ENCODE measurements at places on chromosomes 1 and 21. TPM values are rescaled to one million over a fixed set of nuclear protein-coding genes. Genes with fewer than 3 reads are reported as not detected.

DNA sequence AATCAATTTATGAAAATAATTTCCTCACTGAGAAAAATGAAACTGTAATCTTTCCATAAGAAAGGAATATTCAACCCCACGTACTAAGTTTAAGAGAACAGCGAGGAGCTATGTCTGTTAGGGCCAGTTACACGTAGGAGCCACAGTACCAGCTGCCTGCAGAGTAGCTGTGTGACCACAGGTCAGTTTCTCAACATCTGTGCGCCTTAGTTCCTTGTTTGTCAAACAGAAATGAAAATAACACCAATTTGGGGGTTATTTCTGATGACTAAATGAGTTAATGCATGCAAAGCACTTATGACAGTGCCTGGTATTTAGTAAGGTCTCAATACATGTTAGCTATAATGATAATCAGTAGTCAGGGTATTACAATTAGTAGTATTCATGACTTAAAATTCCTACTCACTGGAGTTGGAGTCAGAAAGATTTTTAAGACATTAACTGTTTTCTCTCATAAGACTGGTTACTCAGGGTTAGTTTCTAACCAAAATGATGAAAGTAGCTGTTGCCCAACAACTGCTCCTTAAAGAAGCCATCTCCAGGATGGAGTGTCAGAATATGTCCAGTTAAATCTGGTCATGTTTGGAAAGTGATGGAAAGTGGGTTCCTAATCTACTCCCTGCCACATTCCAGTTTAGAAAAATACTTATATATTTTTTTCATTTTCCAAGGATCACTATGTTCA is 85.8 kb upstream of the ZNF648 start:
- no peak for DNase-seq

DNA sequence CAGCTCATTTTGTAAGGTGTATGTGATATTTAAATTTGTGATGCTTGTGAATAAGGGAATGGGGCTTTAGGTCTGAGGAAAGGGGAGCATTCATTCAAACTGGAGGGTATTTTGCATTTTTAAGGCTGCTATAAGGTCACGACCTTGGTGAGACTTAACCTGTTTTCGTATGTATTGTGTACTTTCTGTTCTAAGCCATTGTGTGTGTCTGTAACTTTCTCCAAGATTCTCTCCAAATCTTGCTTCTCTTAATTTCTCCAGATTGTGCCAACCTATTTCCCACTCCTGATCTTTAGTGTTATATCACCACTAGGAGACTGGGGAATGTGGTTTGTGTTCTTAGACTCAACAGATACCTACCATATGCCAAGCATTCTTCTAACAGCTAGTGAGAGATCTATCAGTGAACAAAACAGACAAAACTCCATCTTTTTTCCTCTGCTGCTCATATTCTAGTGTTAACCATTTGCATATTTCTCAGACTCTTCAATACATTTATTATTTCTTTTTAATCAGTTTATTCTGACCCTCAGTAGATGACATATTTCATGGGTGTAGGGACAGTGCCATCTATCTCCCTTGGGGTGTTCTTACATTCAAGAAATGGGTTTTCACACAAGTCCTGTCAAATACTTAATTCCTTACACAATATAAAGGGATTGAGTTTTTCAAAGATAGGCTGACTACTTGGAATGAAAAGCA is 27.5 kb downstream of the ATP1B1 start:
- DNase-seq, result no peak

- no peak for DNase-seq
Measured at GRCh38 chr1:214187933-214188332, 93.0 kb upstream of the SMYD2 start.

DNA sequence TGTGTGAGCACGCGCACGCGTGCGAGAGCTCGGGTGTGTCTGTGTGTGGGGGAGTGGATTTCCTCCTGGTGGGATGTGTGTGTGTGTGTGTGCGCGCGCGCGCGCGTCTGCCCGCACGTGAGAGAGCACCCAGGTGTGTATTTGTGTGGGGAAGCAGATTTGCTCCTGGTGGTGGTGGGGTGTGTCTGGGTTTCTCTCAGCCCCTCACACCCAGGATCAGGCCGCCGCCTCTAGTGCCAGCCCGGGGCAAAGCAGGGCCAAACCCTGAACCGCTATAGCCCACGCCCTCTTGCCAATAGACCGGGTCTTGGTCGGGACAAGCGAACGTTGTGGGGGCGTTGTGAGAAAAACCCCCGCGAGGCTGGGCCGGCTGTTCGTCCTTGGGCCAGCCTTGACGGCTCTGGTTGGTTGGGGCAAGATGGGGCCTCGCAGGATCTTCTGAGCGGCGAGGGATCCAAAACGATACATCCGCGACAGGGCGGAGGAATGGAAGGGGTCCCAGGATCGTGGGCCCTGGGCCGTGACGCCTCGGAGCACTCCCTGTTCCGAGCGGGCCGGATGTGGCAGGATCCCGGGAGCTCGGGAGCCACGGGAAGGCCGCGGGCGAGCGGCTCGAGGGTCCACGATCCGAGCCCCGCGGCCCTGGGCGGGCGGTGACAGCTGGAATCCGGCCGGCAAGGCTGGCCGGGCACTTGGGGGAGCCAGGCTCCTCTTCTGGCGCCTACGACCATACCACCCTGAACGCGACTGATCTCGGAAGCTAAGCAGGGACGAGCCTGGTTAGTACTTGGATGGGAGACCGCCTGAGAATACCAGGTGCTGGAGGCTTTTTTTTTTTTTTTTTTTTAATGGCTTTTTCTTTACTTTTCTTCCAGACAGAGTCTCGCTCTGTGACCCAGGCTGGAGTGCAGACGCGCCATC is 68.2 kb downstream of the RNF187 start:
- peak; percentile 44 for DNase-seq

PLEKHA6 gene
- 15.4 TPM for total RNA-seq
